Endothelial cell (in vitro differentiated cells): ENCODE measurements at places on chromosomes 5 and 9. TPM values are rescaled to one million over a fixed set of nuclear protein-coding genes. Genes with fewer than 3 reads are reported as not detected.

DNA sequence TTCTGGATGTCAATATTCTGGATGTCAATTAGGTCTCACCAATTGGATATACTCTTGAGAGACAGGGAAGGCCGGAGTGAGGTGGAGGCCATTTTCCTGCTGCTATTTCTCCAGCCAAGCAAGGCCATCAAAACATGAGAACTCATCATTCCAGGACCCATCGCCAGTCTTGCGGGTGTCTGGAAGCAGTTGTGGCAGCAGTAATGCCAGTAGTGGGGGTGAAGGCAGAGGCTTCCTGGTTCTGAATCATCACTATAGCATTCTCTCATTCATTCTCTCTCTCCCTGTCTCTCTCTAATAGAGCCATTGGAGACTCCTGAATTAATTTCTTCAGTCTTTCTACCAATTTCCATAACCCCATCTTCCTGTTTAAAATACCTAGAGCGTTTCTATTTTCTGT lies 71.8 kb downstream of the EGFLAM start:
- no peak for DNase-seq

GRCh38 chr9:2624051-2624682 lies 2.6 kb downstream of the VLDLR start:
- peaks cover 12% of the 10 kb centered on the region for H3K4me1 ChIP-seq
- peaks cover 4% of the 10 kb centered on the region for H3K36me3 ChIP-seq
- H3K4me3 ChIP-seq: peak overlapping the region; percentile 88

DNA sequence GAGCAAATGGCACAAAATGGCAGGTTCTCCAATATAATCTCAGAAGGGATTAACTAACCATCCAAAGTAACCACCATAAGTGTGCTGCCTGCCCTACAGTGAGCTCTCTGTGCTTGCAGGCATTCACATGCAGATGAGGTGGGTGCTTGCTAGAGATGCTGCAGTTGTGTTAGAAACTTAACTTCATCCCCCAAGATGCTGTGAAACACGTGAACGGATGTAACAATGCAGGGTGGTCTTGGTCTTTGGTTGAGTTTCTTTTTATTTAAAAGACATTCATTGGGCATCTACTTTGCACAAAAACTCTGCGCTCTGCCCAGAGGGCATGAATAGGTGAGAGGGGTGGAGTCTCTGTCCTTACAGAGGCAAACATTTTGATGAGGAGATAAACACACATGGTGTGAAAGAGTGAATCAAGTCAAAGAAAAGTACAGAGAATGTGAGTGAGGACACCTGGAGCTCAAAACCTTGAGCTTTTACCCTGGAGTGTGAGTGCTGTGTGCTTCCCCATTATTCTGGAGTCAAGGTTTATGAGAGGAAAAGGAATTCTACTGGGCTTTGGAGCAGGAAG lies 143.9 kb upstream of the DAP start:
- no peak overlapping the region for H3K27ac ChIP-seq
- no peak overlapping the region for H3K4me3 ChIP-seq
- no peak for DNase-seq
- no peaks in the 10 kb centered on the region for H3K4me1 ChIP-seq
- H3K27me3 ChIP-seq: no peaks in the 10 kb centered on the region

GRCh38 chr9:29214154-29214689 lies 1640.9 kb upstream of the C9orf72 start:
- DNase-seq: peak; percentile 50
- H3K4me1 ChIP-seq: peaks cover 14% of the 10 kb centered on the region
- peak overlapping the region; percentile 94 for H3K4me3 ChIP-seq
- H3K27me3 ChIP-seq: peaks cover 23% of the 10 kb centered on the region

GRCh38 chr9:112487799-112488340 lies 1.2 kb downstream of the KIAA1958 start:
- no peak for DNase-seq
- H3K4me3 ChIP-seq: peak overlapping the region; percentile 98
- peaks cover 11% of the 10 kb centered on the region for H3K27me3 ChIP-seq
- peaks cover 9% of the 10 kb centered on the region for H3K36me3 ChIP-seq

- no peaks in the 10 kb centered on the region for H3K4me1 ChIP-seq
- no peak overlapping the region for H3K4me3 ChIP-seq
- H3K36me3 ChIP-seq: peaks cover 8% of the 10 kb centered on the region
- no peaks in the 10 kb centered on the region for H3K27me3 ChIP-seq
- DNase-seq: no peak
Observed at GRCh38 chr9:35179347-35180280, 17.8 kb downstream of the UNC13B start.

DNA sequence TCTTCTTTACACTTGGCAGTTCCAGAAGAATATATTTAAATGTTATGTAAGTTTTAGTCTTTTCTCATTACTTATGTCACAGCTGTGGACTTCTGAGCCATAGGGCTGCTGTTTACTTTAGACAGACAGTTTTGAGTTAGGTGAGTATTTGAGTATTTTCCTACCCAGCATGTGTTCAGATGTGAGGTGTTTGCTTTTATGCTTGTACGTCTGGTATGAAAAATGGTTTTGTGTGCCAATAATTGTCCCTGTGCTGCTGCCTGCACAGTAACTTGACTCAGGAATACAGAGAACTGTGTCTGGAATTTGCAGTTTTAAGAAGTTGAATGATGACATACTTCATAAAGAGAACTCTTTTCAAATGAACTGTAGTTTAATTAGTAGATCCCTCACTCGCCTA lies 20.8 kb downstream of the MEGF10 start:
- H3K36me3 ChIP-seq: no peaks in the 10 kb centered on the region
- no peak overlapping the region for H3K4me3 ChIP-seq
- H3K4me1 ChIP-seq: no peaks in the 10 kb centered on the region
- H3K27ac ChIP-seq: no peak overlapping the region

- peak; percentile 57 for DNase-seq
- H3K4me1 ChIP-seq: no peaks in the 10 kb centered on the region
- no peak overlapping the region for H3K4me3 ChIP-seq
- H3K36me3 ChIP-seq: no peaks in the 10 kb centered on the region
- H3K27ac ChIP-seq: no peak overlapping the region
Observed at GRCh38 chr9:34430843-34431437, 27.4 kb downstream of the FAM219A start.

GRCh38 chr9:98019098-98019497 lies 36.0 kb downstream of the ANP32B start:
- no peaks in the 10 kb centered on the region for H3K4me1 ChIP-seq
- H3K27me3 ChIP-seq: no peaks in the 10 kb centered on the region
- DNase-seq: no peak
- H3K27ac ChIP-seq: no peak overlapping the region
- H3K36me3 ChIP-seq: peaks cover 18% of the 10 kb centered on the region

- no peak overlapping the region for H3K27ac ChIP-seq
- H3K27me3 ChIP-seq: peaks cover 2% of the 10 kb centered on the region
- DNase-seq: no peak
- no peak overlapping the region for H3K4me3 ChIP-seq
Observed at GRCh38 chr5:128673411-128673957, 135.4 kb upstream of the FBN2 start.

GRCh38 chr5:37043693-37044092 lies 167.1 kb downstream of the NIPBL start:
- no peak overlapping the region for H3K27ac ChIP-seq
- H3K4me3 ChIP-seq: no peak overlapping the region
- H3K27me3 ChIP-seq: no peaks in the 10 kb centered on the region
- no peaks in the 10 kb centered on the region for H3K4me1 ChIP-seq

GRCh38 chr9:113948891-113949570 lies 72.9 kb downstream of the ZNF618 start:
- H3K4me3 ChIP-seq: no peak overlapping the region
- DNase-seq: no peak
- peaks cover 3% of the 10 kb centered on the region for H3K27me3 ChIP-seq
- H3K27ac ChIP-seq: no peak overlapping the region

GRCh38 chr5:7415123-7415522 lies 19.2 kb downstream of the ADCY2 start:
- no peak overlapping the region for H3K4me3 ChIP-seq
- H3K27me3 ChIP-seq: peaks cover 2% of the 10 kb centered on the region
- H3K27ac ChIP-seq: no peak overlapping the region
- H3K36me3 ChIP-seq: no peaks in the 10 kb centered on the region
- DNase-seq: no peak

DNA sequence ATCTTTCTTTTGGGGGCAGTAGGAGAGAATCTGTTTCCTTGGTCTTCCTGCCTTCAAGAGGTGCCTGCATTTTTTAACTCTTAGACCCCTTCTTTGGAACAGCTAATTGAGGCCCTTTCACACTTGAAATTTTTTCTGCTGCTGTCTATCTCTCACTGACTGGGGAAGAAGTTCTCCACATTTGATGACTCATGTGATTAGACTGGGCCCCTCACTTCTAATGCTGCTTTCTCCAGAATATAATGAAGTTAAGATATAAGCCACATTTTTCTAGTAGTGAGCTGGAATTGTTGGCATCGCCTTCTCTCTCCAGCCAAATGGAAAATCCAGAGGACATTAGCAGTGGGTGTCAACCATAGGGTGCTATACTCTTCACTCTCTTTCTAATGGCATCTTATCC lies 12.4 kb downstream of the ZNF474 start:
- H3K27me3 ChIP-seq: no peaks in the 10 kb centered on the region
- no peak overlapping the region for H3K27ac ChIP-seq
- DNase-seq: no peak
- H3K4me3 ChIP-seq: no peak overlapping the region

- H3K4me3 ChIP-seq: no peak overlapping the region
- DNase-seq: no peak
- no peaks in the 10 kb centered on the region for H3K36me3 ChIP-seq
Observed at GRCh38 chr9:103301051-103301450, 305.9 kb downstream of the CYLC2 start.

DNA sequence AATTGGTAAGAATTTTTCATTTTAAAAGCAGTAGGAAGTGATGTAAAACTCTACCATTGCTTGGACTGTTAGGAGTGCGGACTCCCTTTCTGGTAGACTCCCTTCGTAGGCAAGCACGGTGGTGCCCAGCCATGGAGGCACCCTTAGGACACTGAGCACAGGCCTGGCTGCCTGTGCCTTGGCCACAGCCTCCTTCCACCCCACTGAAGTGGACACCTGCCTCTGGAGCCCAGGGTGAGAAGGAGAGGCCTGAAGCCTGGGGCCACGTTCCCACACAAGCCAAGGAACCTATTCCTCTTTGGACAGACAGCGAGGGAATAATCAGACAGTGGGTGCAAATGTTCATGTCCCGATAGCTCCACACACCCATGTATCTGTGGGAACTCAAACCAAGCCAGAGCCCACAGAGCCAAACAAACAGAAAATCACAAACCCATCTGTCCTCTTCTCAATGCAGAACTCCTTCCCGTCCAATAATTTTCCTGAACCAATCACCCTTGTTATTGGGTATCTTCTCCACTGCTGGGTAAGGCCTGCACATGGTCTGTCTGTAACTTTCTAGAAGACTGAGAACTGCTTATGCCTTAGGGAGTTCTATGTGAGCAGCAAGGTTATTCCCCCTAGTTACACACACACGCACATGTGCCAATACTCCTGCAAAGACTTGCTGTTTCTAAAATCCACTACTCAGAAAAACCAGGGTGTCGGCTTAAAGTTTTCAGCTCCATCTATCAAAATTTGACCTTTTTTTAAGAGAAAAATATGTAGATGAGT lies 45.2 kb downstream of the UBE2QL1 start:
- no peak overlapping the region for H3K27ac ChIP-seq
- H3K4me3 ChIP-seq: no peak overlapping the region
- H3K4me1 ChIP-seq: no peaks in the 10 kb centered on the region
- peaks cover 2% of the 10 kb centered on the region for H3K27me3 ChIP-seq

DNA sequence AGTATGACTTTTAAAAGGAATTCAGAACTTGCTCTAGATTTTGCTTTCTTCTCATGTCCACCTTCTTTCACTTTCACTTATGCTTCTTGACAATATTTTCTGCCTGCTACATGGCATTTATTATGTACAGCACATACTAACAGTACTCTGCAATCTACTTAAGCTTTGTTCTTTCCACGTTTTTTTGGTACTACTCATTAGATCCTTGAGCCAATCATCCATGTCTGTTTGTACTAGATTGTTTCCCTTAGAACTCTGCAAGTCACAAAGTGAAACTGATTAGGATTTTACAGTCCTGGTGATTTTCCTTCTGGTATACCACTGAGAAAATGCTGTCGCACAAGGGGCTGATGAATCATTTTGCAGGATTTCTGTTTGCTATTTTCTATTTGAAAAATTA lies 78.3 kb downstream of the PARP8 start:
- H3K27ac ChIP-seq: no peak overlapping the region
- no peaks in the 10 kb centered on the region for H3K4me1 ChIP-seq
- H3K36me3 ChIP-seq: no peaks in the 10 kb centered on the region
- no peak for DNase-seq
- H3K27me3 ChIP-seq: no peaks in the 10 kb centered on the region
- no peak overlapping the region for H3K4me3 ChIP-seq

- no peaks in the 10 kb centered on the region for H3K36me3 ChIP-seq
- H3K4me1 ChIP-seq: no peaks in the 10 kb centered on the region
- H3K4me3 ChIP-seq: no peak overlapping the region
- H3K27me3 ChIP-seq: peaks cover 9% of the 10 kb centered on the region
Observed at GRCh38 chr9:130997925-130998596, 10.9 kb upstream of the LAMC3 start.

- no peak for DNase-seq
- peaks cover 3% of the 10 kb centered on the region for H3K27me3 ChIP-seq
- H3K36me3 ChIP-seq: no peaks in the 10 kb centered on the region
- H3K4me3 ChIP-seq: no peak overlapping the region
Observed at GRCh38 chr5:97004423-97005060, 68.7 kb downstream of the LNPEP start.

- no peaks in the 10 kb centered on the region for H3K4me1 ChIP-seq
- DNase-seq: no peak
- no peak overlapping the region for H3K27ac ChIP-seq
- H3K36me3 ChIP-seq: no peaks in the 10 kb centered on the region
- H3K27me3 ChIP-seq: no peaks in the 10 kb centered on the region
Observed at GRCh38 chr5:52015760-52016159, 632.5 kb downstream of the ISL1 start.

- no peak overlapping the region for H3K4me3 ChIP-seq
- DNase-seq: no peak
- peaks cover 5% of the 10 kb centered on the region for H3K36me3 ChIP-seq
- no peaks in the 10 kb centered on the region for H3K27me3 ChIP-seq
Observed at GRCh38 chr5:37876245-37876644, 36.4 kb upstream of the GDNF start.

- DNase-seq: no peak
- peaks cover 3% of the 10 kb centered on the region for H3K4me1 ChIP-seq
- H3K36me3 ChIP-seq: no peaks in the 10 kb centered on the region
- no peak overlapping the region for H3K27ac ChIP-seq
- H3K4me3 ChIP-seq: no peak overlapping the region
- no peaks in the 10 kb centered on the region for H3K27me3 ChIP-seq
Observed at GRCh38 chr9:4750023-4750673, 9.1 kb upstream of the AK3 start.

- H3K27me3 ChIP-seq: no peaks in the 10 kb centered on the region
- no peak for DNase-seq
- no peak overlapping the region for H3K27ac ChIP-seq
- no peak overlapping the region for H3K4me3 ChIP-seq
- no peaks in the 10 kb centered on the region for H3K36me3 ChIP-seq
- no peaks in the 10 kb centered on the region for H3K4me1 ChIP-seq
Observed at GRCh38 chr9:86183229-86184137, 76.0 kb downstream of the C9orf153 start.

Gene MUSK
- not detected for total RNA-seq

Gene PDE6A
- not detected for total RNA-seq

Gene GFRA3
- 0.13 TPM for total RNA-seq

Gene TRIM7
- not detected for total RNA-seq

Gene SLC6A3
- total RNA-seq: 0.10 TPM

Gene FOXD4L4
- total RNA-seq: 0.13 TPM

Gene LRRC70
- 35.0 TPM for total RNA-seq

Gene ENTPD8
- 0.21 TPM for total RNA-seq

Gene HMMR
- 8.6 TPM for total RNA-seq
